ENCODE measurements at places on chromosomes 2 and 18.

DNA sequence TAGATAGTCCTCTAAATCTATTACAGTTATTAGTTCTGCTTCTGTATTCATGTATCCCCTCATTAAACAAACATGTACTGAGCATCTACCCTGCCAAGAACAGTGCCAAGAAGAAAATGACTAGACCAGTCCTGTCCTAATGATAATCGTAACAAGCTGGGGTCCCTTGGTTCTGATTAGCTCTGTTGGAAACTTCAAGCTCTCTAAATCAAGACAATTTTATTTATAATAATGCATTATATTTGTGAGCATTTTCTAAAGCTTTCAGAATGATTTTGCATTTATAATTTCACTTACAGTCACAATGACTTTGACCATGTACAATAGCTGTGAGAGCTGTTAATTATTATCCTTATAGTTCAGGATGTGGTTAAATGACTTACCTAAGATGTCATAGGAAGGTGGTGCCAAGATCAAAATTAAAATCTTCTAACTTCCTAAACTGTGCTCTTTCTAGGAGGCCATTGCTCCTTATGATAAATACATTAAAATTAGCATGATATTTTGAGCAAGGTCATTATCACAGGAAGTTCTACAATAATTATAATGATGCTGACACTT lies 336.5 kb upstream of the SLC39A10 start:
- no peak for DNase-seq

DNA sequence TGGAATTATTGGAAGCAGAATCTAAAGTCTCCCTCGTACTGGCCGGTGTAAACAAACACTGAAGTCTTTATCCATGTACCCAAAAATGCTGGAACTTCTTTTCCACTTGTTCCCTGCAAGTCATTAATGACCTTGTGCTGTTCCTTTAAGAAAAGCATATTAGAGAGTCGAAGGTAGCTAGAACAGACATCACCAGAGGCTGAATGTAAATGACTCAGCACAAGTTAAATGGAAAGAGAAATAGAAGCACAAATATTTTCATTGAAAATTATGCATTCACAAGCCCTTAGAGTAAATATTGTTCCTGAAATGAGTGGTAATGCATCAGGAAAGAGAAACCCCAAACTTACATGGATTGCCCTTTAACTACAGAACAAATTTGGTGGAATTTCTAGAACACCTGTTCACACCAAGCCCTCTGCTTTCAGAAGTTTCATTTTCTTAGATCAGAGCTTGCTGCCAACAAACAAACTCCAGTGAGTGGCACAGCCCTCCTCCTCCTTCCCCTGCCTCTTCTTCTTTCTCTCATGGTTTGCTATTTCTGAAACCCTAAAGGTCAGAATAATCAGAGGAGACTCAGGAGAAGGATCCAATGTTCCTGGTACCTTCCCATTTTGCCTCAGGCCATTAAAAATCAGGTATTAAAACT lies 264.3 kb downstream of the TXNL1 start:
- no peak for DNase-seq

- DNase-seq: no peak
Measured at GRCh38 chr2:205699515-205700289, 17.4 kb downstream of the NRP2 start.

GRCh38 chr2:147428120-147428747 lies 416.6 kb upstream of the ACVR2A start:
- DNase-seq: no peak

DNA sequence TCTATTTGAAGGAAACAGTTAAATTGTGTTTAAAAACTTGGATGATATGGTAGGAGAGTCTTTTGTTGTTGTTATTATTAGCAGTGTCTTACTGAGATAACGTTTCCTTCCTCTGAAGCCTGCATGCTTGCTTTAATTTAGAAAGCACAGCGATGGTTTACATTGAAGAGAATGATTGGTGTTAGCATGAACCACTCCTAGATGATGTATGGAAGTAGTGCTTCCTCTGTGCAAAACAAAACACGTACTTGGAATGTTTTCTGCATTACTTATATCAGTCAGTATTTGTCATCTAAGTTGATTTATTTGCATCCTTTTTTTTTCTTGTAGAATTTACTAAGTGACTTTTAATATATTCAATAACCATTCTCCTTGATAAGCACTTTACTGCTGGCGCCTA lies 89.0 kb downstream of the UGGT1 start:
- DNase-seq: no peak

DNA sequence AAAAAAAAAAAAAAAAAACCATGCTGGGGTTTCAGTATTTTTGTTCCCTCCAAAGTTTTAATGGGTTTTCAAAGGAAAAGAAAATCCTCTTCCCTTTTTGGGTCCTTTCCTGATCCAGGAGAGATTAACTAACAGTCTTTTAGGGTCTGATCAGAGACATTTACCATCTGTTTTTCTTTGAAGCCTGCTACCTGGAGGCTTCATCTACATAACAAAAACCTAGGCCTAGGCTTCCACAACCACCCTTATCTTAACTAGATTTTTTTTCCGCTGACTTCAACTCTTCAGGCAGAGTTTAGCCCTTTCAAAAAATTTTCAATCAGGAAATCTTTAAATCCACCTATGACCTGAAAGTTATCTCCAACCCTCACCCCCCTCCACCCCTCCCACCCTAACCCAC lies 154.7 kb downstream of the MBD2 start:
- no peak for DNase-seq

- DNase-seq: no peak
Measured at GRCh38 chr18:59460072-59460420, 101.0 kb upstream of the LMAN1 start.

DNA sequence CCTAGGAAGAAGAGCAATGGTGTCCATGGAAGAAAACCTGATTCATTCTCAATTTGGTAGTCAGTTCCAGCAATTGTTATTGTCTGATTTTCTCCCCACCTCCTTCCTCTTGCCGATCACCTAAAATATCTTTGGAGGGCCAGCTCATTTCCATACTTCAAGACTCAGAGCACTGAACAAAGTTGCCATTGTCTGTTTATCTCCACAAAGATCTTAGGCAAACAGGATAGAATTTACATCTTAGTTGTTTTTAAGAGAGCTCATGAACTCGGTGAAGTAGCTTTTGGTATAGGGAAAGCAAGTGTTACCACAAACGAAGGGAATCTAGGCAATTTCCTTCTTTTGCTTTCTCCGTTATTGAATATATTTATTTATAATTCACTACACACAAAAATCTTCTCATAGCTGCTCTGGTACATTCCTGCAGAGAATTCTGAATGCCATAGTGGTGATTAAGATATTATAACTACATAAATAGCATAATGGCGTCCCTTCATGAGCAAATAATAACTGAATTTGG lies 41.5 kb upstream of the CHST9 start:
- DNase-seq: no peak

DNA sequence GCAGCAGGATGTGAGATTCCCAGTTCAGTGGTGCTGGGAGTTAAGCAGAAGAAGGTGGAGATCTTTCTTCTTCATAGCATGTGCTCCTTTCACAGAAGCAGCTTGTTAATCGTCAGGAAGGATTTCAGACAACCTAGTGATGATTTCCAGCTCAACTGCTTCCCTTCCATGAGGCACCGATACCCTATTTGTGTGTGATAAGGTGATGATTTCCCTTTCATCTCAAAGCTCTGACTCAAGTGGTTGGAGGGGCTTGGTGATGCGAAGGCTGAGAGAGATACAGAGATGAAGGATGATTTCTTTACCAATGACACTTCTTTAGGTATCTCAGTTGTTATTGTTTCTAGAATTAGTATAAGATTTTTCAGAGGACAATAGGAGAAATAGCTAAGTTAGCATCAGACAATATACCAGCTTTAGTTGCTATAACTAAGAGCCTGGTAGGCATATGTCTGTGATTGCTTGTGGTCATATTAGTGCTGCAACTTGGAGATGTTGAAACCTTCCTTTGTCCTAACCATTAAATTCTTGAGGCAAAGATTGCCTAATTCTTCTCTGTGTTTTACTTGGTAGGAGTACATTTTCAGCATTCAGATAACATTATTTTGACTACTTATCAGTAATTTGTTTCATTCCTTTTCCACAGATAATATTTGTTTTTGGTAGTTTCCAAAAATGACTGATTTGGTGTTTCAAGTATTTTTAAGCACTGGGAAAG lies 111.3 kb downstream of the PLCL1 start:
- no peak for DNase-seq

GRCh38 chr2:164898475-164898874 lies 56.9 kb downstream of the SLC38A11 start:
- no peak for DNase-seq

DNA sequence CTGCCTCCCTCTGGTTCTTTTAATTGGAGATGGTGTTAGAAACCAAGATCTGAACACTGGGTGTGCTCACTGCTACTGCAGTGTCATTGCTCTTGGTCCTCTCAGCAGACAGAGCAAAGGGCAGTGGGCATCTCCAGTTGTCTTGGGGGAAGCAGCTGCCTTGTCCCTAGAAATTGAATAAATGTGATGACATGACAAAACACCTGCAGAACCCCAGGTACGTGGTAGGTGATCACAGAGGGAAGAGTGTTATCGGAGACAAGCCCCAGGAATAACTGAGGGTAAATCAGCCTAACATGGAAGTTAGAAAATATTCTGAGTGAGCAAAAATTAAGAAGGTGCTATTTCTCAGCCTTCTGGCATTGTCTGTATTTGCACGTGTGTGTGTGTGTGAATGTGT lies 311.9 kb upstream of the HDAC4 start:
- DNase-seq: no peak

GRCh38 chr18:22817844-22818243 lies 115.3 kb upstream of the RBBP8 start:
- DNase-seq: no peak

All from stimulated activated CD4-positive, alpha-beta T cell treated with anti-CD3 and anti-CD28 coated beads, Interleukin-12 subunit alpha, Interleukin-12 subunit beta, amount 100 ng/mL, for 4 hours (primary cell).